ENCODE measurements at places on chromosomes 12 and 14.

GRCh38 chr14:76015668-76016067, 30.1 kb downstream of the IFT43 start:
- no peak for DNase-seq

- no peak for DNase-seq
Observed at GRCh38 chr12:49535921-49536525, 2.8 kb upstream of the KCNH3 start.

DNA sequence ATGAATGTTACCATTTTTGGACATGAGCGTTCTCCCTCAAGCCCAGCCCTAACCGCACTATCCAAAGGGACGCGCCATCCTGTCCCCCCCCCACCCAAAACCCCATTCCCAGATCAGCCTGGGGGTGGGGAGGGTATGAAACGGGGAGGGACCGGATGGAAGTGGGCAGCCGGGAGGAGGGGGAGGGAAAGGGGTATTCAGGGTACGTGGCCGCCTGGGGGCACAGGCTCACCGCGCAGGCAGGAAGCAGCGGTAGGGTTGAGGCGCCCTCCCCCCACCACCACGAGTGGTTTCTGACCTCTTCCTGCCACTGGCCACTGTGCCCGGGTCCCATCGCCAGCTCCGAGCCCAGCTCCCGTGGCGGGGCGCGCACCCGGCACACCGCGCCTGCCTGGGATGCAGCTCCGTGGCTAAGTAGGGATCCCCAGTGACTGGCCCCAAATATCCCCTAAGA, 1.4 kb downstream of the ACTN1 start:
- peak; percentile 94 for DNase-seq

DNA sequence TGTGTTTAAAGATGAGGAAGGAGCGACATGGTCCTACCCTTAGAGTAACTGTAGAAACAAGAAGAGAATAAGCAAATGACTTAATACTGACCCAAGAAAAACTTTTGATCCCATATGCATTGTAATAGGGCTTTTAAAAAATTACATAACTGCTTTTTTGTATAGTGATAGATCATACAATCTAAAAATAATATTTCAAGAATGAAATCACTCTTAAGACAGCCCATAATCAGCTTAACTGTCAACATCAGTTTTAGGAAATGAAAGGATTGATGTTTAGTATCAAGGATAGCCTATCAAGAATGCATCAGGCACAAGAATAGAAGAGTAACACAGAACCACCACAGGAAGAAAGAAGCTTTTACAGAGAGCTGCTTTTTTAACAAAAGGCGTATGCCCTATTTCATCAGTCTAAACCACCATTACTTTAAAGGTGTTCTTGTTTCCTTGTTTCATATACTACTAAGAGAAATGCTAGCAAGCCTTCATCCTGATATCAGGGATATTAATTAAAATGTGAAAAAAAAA, 64.5 kb downstream of the MARK3 start:
- DNase-seq: no peak

- DNase-seq: no peak
Observed at GRCh38 chr12:49930515-49931288, 19.8 kb upstream of the AQP2 start.

- DNase-seq: peak; percentile 89
Observed at GRCh38 chr12:116360579-116361413, 83.3 kb upstream of the MED13L start.

DNA sequence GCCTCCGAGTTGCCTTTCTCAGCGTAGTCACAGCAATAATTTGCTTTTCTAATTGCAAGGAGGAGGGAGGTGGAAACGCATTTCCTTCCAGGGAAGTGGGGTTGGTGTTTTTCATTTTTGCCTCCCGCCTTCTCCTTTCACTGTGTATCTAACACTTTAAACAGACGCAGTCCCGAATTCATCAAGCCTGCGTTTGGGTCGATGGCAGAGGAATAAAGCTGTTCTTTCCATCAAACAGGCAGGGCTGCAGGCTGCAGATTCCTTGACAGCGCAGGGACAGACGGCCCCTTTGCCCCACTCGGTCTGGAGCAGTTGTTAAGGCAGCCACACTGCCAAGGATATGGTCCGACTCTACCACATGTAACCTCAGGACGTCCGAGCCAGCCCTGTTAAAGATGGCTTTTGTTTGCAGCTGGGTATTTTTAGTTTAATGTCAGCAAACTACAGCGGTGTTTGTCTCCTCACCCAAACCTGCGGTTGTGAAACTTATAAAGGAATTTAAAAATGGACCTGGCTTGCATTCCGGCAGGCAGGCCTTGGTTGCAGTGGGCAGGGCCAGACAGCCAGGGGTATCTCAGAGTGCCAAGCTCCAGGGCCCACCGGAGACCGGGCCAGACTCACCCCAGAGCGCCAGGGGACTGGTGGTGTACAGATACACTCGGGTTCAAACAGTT, 2.1 kb downstream of the CHST11 start:
- peak; percentile 68 for DNase-seq

- DNase-seq: no peak
Observed at GRCh38 chr14:79419571-79420327, 791.6 kb downstream of the DIO2 start.

DNA sequence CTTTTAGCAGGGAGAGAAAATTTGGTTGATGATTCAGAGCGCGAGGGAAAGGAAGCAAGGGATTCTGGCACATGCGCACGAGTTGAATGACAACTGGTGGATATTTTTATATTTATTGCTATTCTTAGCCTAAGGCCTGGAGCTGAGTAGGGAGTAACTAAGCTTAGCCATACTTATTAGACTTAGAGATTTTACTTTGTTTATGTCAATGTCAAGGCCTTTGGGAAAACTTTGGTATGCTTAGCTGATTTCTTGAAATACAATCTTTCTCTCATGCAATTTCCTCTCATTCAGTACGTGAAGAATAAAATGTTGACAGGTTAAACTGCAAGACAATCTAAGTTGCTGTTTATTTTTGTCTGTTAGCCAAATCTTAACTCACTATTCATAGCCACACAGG, 101.1 kb downstream of the CRADD start:
- no peak for DNase-seq

DNA sequence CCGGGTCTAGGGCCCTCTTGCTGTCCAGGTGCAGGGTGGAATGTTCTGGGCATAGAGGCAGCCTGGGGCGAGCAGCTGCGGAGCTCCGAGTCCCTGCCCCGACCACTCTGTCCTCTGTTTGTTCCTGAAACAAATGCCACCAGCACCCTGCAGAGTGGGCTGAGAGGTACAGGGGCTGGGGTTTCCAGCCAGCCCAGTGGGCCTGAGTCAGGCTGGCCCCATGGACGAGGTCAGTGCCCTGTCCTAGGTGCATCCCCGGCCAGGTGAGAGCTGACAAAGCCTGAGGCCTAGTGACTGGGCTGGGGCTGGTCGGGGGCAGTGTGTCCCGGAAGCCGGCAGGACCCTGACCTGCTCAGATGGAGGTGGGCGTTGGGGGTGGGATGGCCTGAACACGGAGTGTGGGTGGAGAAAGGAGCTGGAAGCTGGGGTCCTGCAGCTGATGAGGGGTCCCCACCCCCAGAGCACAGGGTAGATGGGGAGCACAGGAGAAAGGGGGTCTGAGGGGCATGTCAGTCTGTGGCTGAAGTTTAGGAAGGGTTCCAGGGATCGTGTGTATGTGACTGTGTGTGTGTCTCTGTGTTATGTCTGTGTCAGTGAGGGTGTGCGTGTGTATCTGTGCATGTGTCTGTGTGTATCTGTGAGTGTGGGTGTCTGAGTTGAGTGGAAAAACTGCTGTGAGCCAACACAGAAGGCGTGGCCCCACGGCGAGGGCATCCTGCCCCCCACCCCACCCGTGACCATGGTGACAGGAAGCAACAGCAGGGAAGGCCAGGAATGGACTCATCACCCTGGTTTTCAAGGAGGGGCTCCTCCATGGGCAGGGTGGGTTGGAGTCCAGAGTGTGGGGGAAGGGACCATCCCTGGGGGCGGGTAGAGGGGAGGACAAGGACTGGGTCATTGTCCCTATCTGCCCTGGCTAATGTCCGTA, 2.4 kb upstream of the CRIP1 start:
- no peak for DNase-seq

DNA sequence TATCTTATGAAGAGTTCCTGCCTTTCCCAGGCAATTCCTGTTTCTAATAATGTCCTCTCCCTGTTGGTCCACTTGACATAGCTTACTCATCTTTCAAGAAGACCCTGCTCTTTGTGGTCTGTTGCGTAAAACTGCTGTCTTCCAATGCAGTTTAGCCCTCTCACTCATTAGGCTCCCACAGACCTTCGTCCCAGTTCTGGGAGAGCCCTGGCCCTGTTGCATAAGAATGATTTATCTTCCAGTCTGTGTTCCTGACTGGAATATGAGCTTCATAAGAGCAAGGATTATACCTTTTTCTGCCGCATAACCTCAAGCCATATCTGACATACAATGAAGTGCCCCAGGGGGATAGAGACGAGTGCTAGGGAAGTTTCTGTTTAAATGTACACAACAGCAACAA, 365.9 kb upstream of the NOVA1 start:
- no peak for DNase-seq

DNA sequence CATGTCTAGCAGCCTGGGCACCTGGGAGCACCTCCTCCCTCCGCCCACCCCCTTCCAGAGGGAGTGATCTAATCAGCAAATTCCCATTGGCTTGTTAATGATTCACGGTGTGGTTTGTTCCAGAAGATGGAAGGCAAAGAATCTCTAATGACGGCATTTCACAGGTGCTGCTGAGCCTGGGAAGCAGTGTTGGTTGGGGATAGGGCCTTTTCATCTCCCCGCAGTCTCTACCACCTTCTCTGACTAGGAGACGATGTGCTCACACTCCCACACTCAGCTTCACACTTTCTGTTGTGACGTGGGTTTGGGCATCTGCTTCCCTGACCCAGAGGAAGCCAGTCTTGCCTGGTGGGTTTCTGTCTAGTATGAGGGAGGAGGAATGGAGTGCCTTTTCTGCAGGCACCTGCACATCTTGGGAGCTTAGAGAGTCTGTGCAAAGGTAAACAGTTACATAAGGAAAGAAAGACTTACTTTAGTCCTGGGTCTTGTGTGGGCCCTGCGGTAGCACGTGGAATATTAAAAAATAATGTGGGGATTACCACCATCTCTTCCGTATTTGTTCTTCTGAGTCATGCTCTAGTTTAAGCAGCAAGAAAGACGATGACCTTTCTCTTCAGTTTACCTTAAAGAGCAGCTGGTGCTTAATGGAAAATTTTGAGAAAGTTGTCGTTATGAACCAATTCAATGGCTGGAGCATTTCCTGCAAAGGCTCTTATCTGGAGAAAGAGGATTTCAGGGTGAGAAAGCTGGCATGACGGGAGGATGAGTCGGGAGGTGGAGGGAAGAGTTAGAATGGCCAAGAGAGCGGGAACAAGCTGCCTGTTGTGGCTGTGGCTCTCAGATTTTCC, 70.6 kb upstream of the ARHGAP5 start:
- no peak for DNase-seq

GRCh38 chr12:22355011-22355580, 20.6 kb upstream of the ST8SIA1 start:
- DNase-seq: no peak

- no peak for DNase-seq
Observed at GRCh38 chr12:81530352-81530751, 228.8 kb downstream of the PPFIA2 start.

Measured in NB4 (cell line).